ENCODE measurements at places on chromosomes 3 and 15.

GRCh38 chr3:151859233-151859673 is 14.2 kb upstream of the SUCNR1 start:
- DNase-seq: no peak

DNA sequence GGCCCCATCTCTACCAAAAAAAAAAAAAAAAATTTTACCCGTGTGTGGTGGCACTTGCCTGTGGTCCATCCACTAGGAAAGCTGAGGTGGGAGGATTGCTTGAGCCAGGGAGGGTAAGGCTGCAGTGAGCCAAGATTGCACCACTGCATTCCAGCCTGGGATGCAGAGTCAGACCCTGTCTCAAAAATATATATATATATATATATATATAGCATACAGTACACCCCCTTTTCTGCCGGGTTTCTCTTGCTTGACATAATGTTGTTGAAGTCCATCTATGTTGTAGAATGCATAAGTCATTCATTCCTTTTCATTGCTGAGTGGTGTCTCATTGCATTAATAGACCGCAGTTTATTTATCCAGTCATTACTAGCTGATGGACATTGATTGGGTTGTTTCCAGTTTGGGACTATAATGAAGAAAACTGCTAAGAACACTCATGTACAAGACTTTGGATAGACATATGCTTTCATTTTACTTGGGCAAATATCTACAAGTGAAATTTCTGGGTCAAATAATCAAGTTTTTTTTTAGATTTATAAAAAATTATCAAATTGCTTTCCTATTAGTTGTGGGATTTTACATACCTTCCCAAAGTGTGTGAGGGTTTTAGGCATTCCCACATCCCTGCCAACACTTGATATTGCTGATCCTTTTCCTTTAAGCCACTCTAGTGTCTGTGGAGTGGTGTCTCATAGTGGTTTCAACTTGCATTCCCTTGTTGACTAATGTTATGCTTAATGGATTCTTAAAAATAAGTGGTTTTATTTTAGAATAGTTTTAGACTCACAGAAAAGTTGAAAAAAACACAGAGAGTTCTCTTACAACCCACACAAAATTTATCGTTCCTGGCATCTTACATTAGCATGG is 2.1 kb upstream of the PRR20G start:
- no peak for DNase-seq

GRCh38 chr15:30033211-30033610 is 49.5 kb upstream of the GOLGA8J start:
- no peak for DNase-seq

DNA sequence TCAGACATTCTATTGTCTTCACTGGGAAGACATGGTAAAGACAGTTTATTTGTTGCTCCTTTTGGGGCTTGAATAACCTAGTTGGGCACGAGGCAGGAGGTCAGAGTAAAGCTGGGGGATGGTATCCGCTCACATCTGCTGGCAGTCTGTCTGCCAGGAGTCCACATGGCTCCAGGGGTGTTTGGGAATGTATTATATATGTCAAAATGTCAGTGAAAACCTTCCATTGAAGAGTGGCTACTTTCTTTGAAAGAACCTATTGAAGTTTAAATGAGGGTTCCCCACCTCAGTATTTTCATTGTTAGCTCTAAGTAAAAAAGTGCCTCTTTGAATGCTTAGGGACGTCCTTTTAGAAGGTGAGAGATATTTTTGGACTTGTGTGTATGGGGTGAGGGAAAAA is 68.4 kb downstream of the CLDN11 start:
- no peak for DNase-seq

DNA sequence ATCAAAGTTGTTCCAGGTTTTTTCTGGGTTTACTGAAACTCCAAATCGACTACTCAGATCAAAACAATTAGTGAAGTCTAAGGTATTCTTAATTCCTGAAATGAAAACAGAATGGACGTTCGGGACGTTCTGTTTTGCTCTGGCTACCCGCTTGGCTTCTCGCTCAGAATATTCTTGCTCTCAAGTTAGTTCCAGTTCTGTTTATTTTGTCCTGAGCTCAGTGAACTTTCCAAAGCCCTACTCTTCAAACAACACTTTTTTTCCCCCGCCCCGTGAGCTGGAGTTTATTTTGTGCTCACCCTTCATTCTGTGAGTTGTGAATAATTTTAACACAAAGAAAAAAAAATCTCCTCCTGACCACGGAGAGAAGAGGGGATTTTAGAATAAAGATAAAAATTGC is 72.6 kb downstream of the SAMMSON start:
- no peak for DNase-seq

DNA sequence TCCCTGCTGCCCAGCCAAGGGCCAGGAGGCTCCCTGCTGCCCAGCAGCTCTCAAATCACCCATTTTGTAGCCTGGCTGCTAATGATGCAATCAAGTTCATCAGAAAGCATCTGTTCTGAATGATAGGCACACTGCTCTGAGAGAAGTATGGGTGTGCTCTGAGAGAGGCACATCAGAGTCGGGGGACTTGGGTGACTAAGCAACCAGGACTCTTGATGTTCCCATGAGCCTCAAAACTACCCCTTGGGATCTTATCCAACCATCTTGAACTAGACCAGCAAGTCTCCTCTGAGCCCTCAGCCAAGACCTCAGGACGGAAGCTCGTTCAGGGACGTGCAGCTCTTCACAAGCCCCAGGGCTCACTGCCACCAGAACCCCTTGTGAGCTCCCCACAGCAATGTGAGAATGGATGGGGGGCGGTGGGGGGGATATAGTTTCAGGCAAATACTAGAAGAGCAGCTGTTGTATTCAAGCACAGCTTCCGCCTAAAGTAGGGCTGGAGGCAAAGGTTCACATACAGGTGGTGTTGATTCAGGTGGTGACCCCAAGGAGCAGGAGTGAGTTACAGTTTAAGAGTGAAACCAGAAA is 52.2 kb upstream of the HES1 start:
- no peak for DNase-seq

GRCh38 chr3:149415484-149415883 is 38.0 kb upstream of the TM4SF1 start:
- no peak for DNase-seq

- DNase-seq: no peak
These were observed 62.9 kb downstream of the FBN1 start for GRCh38 chr15:48582452-48583247.

- DNase-seq: no peak
These were observed 242.4 kb downstream of the CD47 start for GRCh38 chr3:107848351-107848915.

DNA sequence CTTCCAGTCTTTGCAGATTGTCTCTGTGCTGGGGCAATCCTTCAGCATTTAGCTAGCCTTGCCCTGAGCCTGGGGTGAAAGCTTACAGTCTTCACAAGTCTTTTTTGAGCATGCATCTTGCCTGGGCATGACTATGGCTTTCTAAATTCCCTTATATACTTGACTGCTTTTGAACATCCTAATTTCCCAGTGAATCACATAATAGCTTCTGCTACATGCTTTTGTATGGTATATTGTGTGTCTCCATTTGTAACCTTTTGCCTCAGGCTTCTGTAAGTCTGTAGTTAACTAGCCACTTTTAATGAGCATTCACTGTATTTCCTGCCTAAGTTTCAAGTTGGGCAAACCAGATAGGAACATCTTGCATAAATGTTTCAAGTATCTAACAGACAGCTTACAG is 76.8 kb downstream of the CHCHD4 start:
- DNase-seq: no peak

- no peak for DNase-seq
These were observed 1251.1 kb downstream of the ZPLD1 start for GRCh38 chr3:103685939-103686338.

GRCh38 chr3:103609472-103609871 is 1174.7 kb downstream of the ZPLD1 start:
- no peak for DNase-seq

DNA sequence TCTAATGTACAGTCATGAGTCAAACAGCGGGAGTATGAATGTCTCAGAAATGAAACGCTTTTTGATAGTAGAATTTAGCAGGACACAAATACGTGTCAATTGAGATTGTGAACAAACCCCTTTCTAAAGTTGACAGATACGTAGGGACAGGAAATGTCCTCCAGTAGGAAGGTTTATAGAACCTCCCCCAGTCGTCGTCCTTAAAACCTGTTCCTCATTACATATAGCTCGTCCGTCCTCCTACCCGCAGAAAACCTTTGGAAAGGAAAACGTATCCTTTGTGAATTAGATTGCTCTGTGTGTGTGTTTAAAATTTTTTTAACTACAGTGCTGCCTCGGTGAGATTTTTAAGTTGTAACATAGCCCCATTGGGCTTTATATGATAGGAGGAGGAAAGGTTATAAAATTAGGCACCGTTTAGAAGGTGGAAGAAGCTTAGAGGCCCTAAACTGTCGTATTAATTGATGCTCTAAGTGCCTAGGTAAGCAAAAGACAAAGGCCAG is 4.1 kb downstream of the UBE2E1 start:
- no peak for DNase-seq

DNA sequence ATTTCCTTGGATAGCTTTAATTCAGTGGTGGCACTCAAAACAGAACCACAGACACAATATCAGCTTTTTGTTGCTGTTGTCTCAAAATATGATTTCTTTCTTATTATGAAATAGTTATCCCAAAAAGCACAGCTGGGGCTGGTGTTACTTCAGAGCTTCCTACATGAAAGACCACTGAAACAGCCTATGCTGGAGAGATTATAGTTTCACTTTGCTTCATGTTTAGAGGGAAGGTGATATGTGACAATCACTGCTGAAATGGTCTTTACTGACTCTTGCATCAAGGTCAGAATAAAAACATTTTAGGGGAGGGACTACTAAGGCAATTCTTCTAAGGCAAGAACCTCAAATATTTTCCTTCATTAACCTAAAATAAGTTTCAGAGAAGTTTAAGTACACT is 190.7 kb downstream of the TNIK start:
- no peak for DNase-seq

DNA sequence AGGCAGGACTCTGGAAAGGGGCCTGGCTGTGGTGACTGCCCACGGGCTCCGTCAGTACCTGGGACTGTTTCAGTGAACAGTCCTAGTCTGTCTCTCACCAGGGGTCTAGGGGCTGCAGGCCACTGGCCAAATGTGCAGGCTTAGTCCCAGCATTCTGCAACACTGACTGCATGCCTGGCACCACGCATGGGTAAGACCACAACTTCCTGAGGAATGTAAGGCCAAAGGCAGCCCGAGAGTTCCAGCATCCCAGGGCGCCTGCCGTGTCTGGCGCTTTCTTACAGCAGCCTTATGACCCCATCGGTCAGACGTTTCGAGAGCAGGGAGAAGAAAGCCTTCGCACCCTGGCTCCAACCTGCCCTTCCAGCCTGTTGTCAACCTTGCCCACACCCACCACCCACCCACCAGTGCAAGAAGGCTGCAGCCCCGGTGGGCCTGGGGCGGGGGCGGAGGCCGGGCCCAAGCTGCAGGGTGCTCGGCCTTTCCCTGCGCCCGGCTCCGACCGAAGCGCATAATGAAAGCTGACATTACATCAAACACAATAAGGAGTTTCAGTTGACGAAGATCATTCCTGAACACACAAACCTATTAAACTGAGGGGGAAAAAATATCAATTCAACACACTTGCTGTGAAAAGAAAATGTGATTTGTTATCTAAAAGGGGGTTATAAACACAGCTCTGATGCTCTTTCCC is 29.5 kb upstream of the TMEM115 start:
- no peak for DNase-seq

- DNase-seq: no peak
These were observed 66.8 kb upstream of the PCSK6 start for GRCh38 chr15:101556273-101556672.

GRCh38 chr3:27452368-27453090 is 31.7 kb downstream of the SLC4A7 start:
- DNase-seq: no peak

- DNase-seq: no peak
These were observed 471.2 kb upstream of the TGFBR2 start for GRCh38 chr3:30135190-30135589.

DNA sequence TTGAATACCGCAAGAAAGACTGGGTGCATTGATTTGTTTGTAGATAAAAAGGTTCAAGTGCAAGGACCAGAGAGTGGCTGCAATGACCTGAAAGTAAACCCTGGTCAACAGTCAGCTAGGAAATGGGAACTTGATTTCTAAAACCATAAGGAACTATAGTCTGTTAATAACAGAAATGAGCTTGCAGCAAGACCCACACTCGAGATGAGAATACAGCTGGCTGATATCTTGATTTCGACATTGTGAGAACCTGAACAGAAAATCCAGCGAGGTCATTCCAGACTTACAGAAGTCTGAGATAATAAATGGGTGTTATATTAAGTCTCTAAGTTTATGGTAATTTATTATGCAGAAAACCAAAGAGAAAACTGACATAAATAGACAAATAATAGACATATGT is 177.3 kb downstream of the NFKBIZ start:
- DNase-seq: no peak

DNA sequence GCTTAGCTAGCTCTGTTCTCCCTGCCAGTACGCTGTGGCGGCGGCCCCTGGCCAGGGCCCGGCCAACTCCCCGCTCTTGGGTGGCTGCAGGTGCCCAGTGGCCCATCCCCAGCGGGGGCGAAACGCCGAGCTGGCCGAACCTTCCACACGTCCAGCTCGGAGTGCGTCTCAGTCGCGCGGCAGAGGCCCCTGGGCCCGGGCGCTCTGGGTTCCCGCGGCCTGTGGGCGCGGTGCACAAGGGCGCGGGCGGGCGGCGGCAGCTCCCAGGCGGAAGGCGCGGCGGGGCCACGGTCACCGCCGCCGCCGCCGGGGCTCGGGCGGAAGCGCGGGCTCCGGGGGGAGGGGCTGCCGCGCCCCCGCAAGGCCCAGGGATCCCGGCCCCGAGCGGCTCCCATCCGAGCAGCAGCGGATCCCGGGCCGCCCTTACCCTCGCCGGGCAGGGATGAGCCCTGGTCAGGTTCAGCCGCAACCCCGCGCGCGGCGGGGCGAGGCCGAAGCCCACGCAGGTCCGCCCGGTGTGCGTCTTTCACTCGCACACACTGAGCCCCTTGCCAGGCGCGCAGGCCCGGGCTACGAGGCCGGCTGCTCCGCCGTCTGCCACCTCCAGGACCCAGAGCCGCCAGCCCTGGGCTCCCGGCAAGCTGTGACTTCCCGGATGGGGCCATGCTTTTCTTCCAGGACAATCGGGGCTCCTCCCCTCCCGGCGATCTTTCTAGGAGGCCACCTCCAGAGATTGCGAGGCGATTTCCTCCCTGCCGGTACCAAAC is 54.2 kb downstream of the CCDC54 start:
- DNase-seq: no peak

DNA sequence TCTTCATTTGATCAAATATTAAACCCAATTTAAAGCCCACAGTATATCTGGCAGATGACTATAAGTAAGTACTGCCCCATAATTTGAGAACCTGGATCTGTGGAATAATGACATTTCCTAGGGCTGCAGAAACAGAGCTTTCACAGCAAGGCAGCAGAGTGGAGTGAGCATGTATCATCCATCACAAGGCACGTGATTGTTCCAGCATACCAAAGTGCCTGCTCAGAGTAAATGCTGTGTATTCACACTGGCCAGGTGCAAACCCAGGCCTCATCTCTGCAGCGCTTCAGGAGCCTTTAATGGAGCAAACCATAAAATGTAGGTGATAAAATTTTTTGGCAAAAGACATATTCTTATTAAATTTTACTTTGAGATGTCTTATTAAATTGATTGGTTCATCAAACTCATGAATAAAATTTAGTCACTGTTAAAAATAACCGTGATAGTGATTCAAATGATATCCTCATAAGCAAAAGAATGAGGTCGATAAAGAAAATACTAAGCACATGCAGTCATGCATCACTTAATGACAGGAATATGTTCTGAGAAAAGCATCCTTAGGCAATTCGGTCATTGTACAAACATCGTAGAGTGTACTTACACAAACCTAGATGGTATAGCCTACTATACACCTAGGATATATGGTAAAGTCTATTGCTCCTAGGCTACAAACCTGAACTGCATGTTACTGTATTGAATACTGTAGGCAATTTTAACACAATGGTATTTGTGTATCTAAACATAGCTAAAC is 99.3 kb upstream of the SLC24A5 start:
- DNase-seq: no peak

Data from activated CD4-positive, CD25-positive, alpha-beta regulatory T cell treated with anti-CD3 and anti-CD28 coated beads, Interleukin-2, amount 50 U/mL, for 16 hours (primary cell).